A549 treated with Mapracorat at 1 μM for 4 hours (cell line): ENCODE measurements at places on chromosomes 2 and 18. TPM values are rescaled to one million over a fixed set of nuclear protein-coding genes. Genes with fewer than 3 reads are reported as not detected.

Gene PTH2R
- total RNA-seq: not detected in 5 replicates

Gene CPO
- total RNA-seq: 0.11 to 0.13 TPM in 2 of 5 replicates, not detected in the others

Gene KYNU
- 238 to 285 TPM (median 251 TPM) in 5 replicates for total RNA-seq

Gene DOK1
- 3.8 to 5.3 TPM (median 4.1 TPM) in 5 replicates for total RNA-seq

Gene CYTIP
- total RNA-seq: 0.25 TPM in 1 of 5 replicates, not detected in the others

Gene GTF2A1L
- not detected in 5 replicates for total RNA-seq

Gene ZBTB7C
- 0.09 to 0.21 TPM (median 0.17 TPM) in 5 replicates for total RNA-seq

Gene DSG4
- total RNA-seq: not detected in 5 replicates

Gene CYP20A1
- total RNA-seq: 8.3 to 10.6 TPM (median 8.8 TPM) in 5 replicates

Gene PTPRN
- 1.1 to 1.8 TPM (median 1.3 TPM) in 5 replicates for total RNA-seq

Gene METTL8
- total RNA-seq: 21.4 to 30.8 TPM (median 26.0 TPM) in 5 replicates

Gene AQP12B
- not detected in 5 replicates for total RNA-seq

Gene GDF7
- total RNA-seq: 0.02 to 0.13 TPM (median 0.09 TPM) in 5 replicates

Gene FSIP2
- total RNA-seq: not detected in 5 replicates

Gene CENPA
- total RNA-seq: 40.4 to 56.5 TPM (median 52.3 TPM) in 5 replicates

Gene FAP
- 0.15 TPM in 1 of 5 replicates, not detected in the others for total RNA-seq

Gene PRKAG3
- not detected in 5 replicates for total RNA-seq

Gene STARD6
- total RNA-seq: not detected in 5 replicates

Gene MPPE1
- total RNA-seq: 16.7 to 26.1 TPM (median 19.4 TPM) in 5 replicates

Gene SGPP2
- 0.35 to 0.55 TPM (median 0.42 TPM) in 5 replicates for total RNA-seq

Gene SCYGR1
- total RNA-seq: not detected in 5 replicates

Gene GNAL
- 5.0 to 7.8 TPM (median 6.0 TPM) in 5 replicates for total RNA-seq

Gene TPRKB
- 64.6 to 94.2 TPM (median 77.9 TPM) in 5 replicates for total RNA-seq

Gene TNP1
- total RNA-seq: not detected in 5 replicates

Gene GPR75
- total RNA-seq: 1.4 to 2.2 TPM (median 1.6 TPM) in 5 replicates

Gene CFAP65
- total RNA-seq: 0.12 to 0.48 TPM (median 0.29 TPM) in 5 replicates
